ENCODE measurements at places on chromosomes 6 and 20.
A peak's percentile ranks its signal among the peaks of the same experiment; 100 is the strongest.

DNA sequence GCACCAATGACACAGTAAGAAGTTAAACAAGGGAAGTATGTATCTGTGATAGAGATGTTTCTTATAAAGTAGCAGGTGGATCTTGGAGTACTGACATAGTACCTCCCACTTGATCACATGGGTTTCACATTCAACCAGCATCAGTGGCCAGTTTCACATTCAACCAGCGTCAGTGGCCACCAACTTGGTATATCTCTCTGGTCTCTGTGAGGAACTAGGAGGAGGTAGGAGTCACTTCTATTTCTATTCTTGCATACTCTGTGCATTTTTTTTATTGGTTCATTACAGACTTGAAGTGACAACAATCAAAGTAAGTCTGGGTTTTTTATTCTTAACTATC is 200.3 kb upstream of the SIM1 start:
- DNase-seq, result no peak

- no peak for DNase-seq
These were observed 1513.7 kb downstream of the GRIK2 start for GRCh38 chr6:102907181-102907580.

DNA sequence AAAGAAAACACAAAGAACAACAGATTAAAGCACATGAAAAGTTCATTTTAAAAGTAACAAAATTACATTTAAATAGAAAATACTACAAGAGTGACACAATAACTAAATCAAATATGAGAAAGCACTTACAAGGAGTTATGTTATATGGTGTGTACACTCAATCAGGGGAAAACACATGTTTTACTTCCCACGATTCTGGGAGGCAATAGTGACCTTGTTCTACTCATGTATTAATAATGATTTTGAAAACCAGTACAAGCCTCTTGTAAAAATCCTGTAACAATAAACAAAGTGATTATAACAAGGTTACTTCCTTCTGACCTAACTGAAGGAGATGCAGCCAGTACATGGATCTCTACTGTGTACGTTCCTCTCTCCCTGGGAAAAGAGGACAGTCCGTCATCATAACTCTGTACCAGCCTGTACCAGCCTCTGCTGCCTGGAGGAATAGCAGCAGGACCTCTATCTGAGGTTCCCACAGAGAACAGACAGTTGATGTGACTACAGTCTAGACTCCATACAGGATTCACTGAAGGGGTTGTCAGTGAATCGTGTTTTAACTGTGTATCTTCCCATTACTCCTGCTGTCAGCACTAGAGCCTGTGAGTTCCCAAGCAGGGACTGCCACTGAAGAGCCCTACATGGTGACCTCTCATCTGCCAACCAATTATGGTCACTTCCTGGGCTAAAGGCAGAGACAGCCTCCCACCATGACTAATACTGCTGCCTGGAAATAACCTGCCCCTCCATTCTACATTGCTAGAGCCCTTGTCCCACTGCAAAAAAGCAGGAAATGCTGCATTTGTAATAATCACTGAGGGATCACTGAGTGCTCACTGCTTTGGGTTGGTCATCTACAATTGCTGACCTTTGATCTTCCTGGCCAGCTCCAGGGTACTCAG is 149.7 kb downstream of the KIF16B start:
- no peak for DNase-seq

DNA sequence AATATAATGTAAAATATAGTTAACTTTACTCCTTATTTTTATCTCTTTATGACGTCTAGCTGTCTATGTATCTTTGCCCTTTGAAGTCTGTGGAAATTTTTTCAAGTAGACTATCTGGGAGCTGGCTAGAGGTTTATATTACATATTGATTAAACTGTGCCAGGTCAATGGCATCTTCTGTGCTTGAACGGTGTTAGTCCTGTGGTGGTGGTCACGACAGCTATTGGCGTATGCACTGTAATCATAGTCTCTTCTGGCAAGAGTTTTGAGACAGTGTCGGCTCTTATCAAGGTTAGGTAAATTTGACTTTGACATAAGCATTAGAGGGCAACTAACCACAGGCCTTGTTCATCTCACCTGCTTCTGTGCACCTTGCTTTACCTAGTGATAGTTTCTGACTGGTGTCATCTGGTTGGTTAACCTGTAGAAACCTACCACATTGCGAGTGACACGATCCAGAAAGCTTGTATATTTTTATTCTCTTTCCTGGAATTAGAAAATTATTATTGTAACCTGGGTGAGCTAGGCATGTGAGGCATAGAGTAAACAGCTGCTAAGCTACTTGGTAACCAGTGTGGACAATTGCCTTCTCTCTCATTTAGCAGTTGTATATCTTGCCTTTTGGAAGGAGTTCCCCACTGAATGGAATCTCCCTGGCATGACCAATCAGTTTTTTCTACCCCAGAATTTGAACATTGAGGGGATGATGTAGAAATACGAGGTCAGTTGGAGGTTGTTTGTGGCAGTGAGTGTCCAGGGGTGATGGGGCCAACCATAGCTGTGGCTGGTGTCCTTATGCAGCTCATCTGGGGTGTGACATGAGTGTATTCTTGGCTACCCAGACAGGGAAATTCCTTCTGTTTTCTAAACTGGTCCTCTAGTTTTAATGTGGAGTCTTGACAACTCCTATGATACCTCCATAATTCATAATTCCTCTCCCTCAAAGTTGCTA is 45.9 kb downstream of the SH3BGRL2 start:
- DNase-seq, result no peak

DNA sequence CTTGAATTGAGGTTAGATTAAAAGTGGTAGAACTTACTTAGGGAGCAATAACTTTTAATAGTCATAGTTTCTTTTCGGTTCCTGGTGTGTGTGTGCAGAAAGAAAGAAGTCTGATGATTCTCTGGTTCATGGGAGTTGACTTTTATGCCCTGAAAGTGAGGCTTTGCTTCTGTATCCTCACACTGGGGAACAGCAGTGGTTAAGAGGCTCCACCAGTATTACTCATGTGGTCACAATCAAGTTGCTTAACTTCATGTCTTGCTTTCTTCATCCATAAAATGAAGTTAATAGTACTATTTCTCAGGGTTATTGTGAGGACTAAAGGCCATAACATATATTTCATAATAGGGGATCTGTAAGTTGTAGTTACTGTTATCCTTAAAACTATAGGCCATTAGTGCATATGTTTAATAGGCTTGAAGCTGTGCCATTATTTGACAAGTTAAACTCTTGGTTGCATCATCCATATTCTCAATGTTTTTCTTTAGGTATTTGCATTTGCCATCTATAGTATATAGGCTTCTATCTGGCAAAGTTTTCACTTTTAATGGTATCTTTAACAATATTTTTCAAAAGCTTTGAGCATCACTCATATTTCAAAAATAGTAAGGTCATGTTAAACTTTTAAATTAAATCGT is 262.4 kb downstream of the PLCB1 start:
- DNase-seq, result no peak

- no peak for DNase-seq
These were observed 1.5 kb downstream of the MAFB start for GRCh38 chr20:40687384-40688128.

DNA sequence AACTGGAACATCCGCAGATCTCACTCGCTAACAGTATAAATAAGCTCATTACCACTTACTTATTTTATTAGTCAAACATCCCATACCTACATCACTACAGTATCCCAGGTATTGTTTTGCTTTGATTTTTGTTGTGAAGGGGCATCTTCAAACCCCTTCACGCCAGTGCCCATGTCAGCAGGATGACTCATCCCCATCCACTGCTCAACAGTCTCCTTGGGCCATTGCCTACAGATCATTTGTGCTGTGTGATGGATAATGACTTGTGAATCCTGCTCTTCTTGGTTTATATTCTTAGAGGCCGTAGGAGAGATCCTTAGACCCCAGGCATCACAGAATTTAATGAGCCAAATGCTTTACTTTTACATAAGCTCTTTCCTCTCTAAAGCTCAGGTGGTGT is 8.5 kb upstream of the SIRT5 start:
- DNase-seq, result no peak

GRCh38 chr6:112651239-112651638 is 304.1 kb downstream of the RFPL4B start:
- DNase-seq, result no peak

- DNase-seq, result no peak
These were observed 679.8 kb downstream of the EPM2A start for GRCh38 chr6:145055567-145055966.

DNA sequence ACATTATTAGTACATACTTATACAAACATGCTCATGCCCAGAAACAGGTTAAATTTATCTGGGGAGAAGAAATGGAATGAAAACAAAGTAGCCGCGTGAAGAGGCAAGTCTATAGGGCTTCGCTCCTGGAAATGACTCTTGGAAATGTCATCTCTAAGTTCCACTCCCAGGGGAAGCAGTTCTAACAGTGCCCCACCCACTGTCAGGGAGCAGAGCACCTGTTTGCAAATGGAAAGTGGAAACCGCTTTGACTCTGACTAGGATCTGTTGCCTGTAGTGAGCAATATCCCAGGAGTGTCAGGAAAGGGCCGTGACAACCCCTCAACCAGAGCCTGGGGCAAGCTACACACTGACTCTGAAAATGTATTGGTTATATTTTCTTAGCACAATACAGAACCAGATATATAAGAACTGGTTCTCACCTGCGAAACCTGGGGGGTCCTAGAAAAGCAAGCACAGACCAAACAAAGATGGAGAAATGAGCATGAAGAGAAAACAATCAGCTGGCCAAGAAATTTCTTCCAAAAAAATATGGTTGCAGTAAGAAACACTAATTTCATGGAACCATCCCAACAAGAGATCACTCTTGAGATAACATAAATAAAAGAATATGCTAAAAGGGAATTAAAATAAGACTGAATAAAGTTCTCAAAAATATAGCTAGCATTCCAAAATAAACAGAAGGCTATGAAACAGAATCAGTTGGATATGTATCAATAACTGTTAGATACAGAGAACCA is 47.5 kb upstream of the CRISP1 start:
- DNase-seq, result no peak

DNA sequence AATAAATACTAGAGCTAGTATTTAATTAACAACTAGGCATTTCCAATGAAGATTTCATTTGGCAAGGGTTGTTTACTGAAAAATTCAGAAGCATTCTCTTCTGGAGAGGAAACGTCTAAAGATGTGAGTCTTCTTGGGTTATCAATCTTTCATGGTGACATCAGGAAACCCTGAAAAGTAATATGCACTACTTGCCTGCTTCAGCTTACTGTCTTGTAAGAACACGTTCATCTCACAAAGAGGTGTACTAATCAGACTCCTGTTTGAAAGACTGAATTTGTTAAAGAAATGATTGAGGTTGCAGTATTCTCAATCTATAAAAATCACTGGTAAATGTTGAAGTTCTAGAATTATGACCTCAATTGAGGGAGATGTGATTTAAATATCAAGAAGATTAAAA is 16.9 kb downstream of the PLEKHG1 start:
- DNase-seq, result no peak

GRCh38 chr6:35295521-35296315 is 1.9 kb upstream of the DEF6 start:
- no peak for DNase-seq

- DNase-seq, result no peak
These were observed 250.6 kb downstream of the SAMD5 start for GRCh38 chr6:147759093-147759492.

DNA sequence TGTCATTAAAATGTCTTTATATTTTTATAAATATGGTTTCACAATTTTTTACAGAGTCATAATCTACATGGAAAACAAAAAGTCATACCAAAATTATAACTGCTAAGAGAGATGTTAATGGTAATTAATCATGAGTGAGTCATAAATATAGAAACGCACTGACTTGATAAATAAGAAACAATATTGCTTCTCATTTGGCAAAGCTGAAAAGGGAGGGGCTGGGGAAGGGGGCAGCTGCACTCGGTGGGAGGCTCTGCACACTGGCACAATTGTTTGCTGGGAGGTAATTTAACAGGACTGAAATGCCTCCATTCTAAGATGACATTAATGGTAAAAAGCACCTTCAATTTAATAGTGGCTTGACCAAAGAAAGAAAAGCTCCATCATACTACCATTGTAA is 133.3 kb upstream of the AGPAT4 start:
- no peak for DNase-seq

DNA sequence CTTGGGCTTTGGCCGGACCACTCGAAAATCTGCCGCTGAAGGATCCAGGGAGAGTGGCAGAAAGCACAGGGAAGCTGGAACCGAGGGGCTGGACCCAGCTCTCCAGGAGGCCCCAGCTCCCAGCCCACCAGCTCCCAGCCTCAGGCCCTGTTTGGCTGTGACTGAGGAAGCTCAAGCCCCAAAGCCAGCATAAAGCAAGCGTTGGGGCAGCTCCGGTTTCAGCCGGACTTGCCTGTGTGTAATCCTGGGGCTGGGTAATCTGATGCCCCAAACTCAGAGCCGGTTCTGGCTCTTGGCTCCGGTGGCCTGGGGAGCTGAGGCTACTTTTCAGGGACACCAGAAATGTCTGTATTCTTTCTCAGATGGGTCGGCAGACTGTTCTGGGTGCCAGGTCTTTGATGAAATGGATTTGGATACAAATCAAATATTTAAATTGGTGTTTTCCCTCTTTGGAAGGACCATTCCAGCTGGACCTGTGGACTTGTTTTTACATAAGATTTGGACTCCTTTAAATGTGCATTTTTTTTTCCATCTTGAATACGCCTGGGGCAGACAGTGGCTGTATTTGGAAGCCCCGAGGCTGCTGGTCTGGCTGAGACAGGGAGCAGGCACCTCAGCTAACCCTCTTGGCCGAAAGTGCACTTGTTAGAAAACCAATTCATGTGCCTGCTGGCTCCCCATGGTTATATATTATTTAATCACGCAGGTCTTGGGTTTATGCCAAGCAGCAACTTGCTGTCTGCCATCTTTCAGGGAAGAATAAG is 29.7 kb downstream of the RPP40 start:
- DNase-seq, result no peak

- DNase-seq, result peak; percentile 2
These were observed 616.9 kb upstream of the MAN1A1 start for GRCh38 chr6:119966484-119966883.

DNA sequence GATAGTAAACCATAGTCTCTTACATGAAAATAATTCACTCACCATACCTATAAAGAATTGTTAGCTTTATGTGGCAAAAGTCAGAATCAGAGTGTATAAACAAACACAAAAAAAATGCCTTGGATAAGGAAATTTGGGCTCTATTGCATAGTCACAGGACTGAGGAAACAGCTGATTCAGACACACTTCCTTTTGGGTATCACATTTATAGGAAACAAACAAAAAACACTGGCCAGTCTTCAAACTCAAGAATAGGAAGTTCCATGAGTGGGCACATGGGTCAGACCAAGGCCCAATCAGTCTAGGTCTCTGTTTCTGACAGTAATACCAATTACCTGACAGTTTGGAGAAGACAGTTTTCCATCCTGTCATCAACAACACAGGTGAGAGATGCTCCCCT is 8.0 kb downstream of the SLC18B1 start:
- no peak for DNase-seq

DNA sequence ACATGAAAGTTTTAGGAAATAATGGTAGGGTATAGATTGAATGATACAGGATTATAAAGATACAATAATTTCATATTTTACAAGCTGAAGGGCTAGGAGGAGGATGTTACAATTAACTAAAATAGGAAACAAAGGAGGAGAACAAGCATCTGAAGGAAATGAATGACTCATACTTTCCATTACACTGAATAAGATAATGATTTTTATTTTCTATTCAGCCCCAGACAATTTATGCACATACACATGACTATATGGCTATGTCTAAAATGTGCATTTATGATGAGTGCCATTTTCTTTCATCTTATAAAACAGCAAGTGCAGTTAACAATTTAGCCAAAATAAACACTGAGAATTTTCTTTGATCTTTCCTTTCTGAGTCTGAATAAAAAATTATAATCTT is 994.6 kb upstream of the ADGRB3 start:
- no peak for DNase-seq

All from stimulated activated CD4-positive, alpha-beta T cell treated with anti-CD3 and anti-CD28 coated beads, TNF-alpha, amount 100 ng/mL, for 48 hours (primary cell).